ENCODE measurements at places on chromosomes 12 and 14.
A peak's percentile ranks its signal among the peaks of the same experiment; 100 is the strongest.

DNA sequence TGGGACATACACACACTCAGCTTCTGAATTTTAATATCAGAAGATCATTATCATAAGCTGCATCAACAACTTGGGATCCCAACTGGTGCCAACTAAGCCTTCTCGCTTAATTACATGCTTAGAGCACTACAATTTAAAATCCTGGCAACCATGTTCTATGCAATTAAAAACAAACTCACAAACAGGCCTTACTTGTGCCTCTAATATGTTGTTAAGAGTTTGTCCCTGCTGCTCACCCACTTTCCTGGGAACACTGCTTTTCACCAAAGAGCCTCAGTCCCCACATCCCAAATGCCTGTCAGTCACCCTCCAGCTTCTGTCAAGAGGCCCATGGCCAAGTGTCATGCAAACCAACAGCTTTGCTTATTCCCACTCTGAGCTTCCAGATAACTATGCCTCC is 69.7 kb downstream of the TTC9 start:
- no peak overlapping the region for H3K4me3 ChIP-seq
- DNase-seq: no peak
- no peaks in the 10 kb centered on the region for H3K4me1 ChIP-seq
- H3K27me3 ChIP-seq: peaks cover 15% of the 10 kb centered on the region

GRCh38 chr12:19454837-19455236 is 15.5 kb downstream of the AEBP2 start:
- peaks cover 64% of the 10 kb centered on the region for H3K4me1 ChIP-seq
- no peaks in the 10 kb centered on the region for H3K27me3 ChIP-seq

GRCh38 chr14:67311868-67312267 is 47.7 kb downstream of the ATP6V1D start:
- no peaks in the 10 kb centered on the region for H3K27me3 ChIP-seq
- no peak for DNase-seq
- H3K4me1 ChIP-seq: no peaks in the 10 kb centered on the region
- H3K27ac ChIP-seq: no peak overlapping the region

DNA sequence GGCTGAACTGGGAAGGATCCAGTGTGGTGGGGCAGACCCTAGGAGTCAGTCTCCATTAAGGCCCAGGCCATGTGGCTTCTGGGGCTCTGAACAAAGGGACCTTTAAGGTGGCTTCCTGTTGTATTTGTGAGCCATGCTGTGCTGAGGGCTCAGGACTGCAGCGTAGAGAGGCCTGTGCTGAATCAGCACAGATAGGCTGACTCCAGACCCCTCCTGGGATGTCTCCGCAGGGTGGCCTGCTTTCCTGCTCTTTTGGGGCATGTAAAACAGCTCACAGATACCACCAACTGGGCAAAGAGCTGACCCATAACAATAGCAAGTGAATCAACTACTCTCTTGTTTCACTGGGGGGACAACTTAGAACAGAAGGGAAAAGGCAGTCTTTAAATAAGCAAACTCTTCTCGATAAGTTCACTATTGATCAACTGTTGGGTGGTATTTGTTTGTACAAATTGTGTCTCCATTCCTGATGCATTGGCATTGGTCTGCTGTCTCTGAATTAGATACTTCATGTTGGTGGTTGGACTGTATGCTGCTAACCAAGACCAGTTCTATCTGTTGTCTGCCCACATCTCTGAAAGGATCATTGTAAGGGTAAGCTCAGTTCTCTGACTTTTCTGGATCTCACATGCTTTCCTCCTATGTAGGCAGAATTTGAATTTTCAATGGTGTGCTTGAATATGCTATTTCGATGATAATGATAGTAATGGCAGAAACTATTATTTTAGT is 71.8 kb downstream of the MYRFL start:
- no peak for DNase-seq
- peaks cover 2% of the 10 kb centered on the region for H3K27me3 ChIP-seq
- no peaks in the 10 kb centered on the region for H3K4me1 ChIP-seq
- H3K36me3 ChIP-seq: no peaks in the 10 kb centered on the region
- no peak overlapping the region for H3K27ac ChIP-seq

DNA sequence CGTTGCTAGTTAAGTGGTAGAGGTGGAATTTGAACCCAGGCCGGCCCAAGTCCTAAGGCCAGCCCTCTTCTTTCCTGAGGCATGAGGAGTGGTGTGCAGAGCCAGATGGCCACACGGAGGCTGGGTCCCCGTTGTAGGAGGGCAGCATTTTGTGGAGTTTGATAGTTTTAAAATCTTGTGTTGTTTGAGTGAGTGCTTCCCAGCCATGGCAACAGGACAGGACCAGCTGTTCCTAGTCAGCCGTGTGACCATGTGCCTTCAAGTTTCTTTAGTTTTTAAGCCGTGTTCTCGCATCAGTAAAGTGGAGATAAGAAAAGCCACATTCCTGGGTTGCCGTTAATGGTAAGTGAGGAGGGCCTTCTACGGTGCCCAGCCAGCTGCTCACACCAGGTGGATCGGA is 44.4 kb downstream of the UBE3B start:
- no peaks in the 10 kb centered on the region for H3K27me3 ChIP-seq
- H3K36me3 ChIP-seq: peaks cover 25% of the 10 kb centered on the region
- no peak for DNase-seq
- H3K4me1 ChIP-seq: no peaks in the 10 kb centered on the region
- H3K27ac ChIP-seq: no peak overlapping the region

GRCh38 chr12:84201976-84202375 is 710.6 kb downstream of the SLC6A15 start:
- no peaks in the 10 kb centered on the region for H3K27me3 ChIP-seq
- H3K27ac ChIP-seq: no peak overlapping the region
- H3K4me1 ChIP-seq: no peaks in the 10 kb centered on the region
- H3K36me3 ChIP-seq: no peaks in the 10 kb centered on the region
- H3K4me3 ChIP-seq: no peak overlapping the region

GRCh38 chr12:26162905-26163304 is 32.5 kb upstream of the SSPN start:
- no peaks in the 10 kb centered on the region for H3K36me3 ChIP-seq
- H3K27ac ChIP-seq: no peak overlapping the region
- no peak for DNase-seq
- H3K27me3 ChIP-seq: peaks cover 56% of the 10 kb centered on the region
- no peak overlapping the region for H3K4me3 ChIP-seq

- peaks cover 73% of the 10 kb centered on the region for H3K27me3 ChIP-seq
- no peak overlapping the region for H3K27ac ChIP-seq
- peaks cover 6% of the 10 kb centered on the region for H3K36me3 ChIP-seq
- H3K4me3 ChIP-seq: peak overlapping the region; percentile 79
- no peak for DNase-seq
Observed at GRCh38 chr12:1531654-1532374, 62.6 kb downstream of the FBXL14 start.

DNA sequence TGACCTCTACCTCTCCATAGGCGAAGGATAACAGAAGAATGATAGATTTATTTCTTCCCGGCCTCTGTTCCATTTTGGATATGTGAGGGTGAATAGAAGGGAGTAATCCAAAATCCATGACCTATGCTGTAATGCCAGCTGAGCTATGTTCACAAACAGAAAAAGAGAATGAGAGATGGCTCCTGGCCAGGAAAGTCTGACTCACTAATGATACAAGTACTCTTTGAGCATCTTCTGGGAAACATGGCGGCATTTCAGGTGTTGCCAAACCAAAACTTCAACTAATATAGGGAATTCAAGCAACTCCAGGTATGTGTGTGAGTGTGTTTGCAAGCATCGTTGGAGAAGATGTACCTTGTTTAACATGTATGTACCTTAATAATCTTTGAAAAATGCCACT is 55.1 kb downstream of the MED13L start:
- H3K4me3 ChIP-seq: no peak overlapping the region
- H3K4me1 ChIP-seq: peaks cover 30% of the 10 kb centered on the region
- H3K36me3 ChIP-seq: no peaks in the 10 kb centered on the region
- no peak for DNase-seq
- H3K27ac ChIP-seq: no peak overlapping the region

DNA sequence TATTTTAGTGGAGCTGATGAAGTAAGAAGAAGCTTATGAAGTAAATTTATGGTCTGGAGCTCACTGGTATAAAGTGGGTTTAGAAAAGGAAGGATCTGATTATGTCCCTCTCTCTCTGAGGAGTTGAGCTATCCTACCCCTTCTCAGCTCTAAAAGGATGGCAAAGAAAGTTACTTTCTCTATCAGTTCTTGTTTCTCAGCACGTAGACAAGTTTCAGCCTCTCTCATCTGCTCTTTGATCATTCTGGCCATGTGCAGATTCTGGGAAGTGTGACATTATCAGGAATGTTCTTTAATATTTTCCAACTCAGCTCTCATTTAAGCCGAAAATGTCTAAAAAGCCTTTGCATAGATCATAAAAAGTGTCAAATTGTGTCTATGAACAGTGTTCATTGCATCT is 5.8 kb upstream of the EGLN3 start:
- H3K27ac ChIP-seq: no peak overlapping the region
- H3K4me3 ChIP-seq: no peak overlapping the region
- H3K27me3 ChIP-seq: peaks cover 13% of the 10 kb centered on the region
- no peak for DNase-seq

- H3K27ac ChIP-seq: no peak overlapping the region
- H3K4me3 ChIP-seq: no peak overlapping the region
- no peak for DNase-seq
- no peaks in the 10 kb centered on the region for H3K4me1 ChIP-seq
- H3K27me3 ChIP-seq: peaks cover 30% of the 10 kb centered on the region
Observed at GRCh38 chr12:4099276-4099675, 174.3 kb upstream of the CCND2 start.

DNA sequence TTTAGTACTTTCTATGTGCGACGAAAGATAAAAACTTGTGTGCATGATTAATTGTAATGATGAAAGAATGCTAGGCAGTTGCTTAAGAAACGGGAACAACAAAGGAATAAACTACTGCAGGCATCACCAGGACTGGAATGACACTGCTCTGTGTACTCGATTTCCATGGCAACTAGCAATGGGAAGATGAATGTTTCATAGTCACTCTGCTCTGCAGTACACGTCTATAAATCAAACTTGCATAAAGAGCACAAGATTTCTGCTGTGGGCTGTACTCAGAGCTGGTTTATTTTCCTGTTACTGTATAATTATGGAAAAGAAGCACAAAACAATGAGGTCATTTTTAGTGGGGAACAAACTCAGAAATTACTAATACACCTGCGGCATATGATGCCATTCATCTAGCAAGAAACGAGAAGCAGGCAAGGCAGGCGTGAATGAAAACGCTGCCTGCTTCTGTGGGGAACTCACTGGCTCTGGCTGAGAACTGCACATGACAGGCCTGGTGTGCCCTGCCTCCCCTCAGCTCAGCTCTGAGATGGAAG is 41.8 kb downstream of the EFCAB11 start:
- no peak for DNase-seq
- H3K4me3 ChIP-seq: no peak overlapping the region
- peaks cover 19% of the 10 kb centered on the region for H3K27me3 ChIP-seq
- H3K4me1 ChIP-seq: no peaks in the 10 kb centered on the region

DNA sequence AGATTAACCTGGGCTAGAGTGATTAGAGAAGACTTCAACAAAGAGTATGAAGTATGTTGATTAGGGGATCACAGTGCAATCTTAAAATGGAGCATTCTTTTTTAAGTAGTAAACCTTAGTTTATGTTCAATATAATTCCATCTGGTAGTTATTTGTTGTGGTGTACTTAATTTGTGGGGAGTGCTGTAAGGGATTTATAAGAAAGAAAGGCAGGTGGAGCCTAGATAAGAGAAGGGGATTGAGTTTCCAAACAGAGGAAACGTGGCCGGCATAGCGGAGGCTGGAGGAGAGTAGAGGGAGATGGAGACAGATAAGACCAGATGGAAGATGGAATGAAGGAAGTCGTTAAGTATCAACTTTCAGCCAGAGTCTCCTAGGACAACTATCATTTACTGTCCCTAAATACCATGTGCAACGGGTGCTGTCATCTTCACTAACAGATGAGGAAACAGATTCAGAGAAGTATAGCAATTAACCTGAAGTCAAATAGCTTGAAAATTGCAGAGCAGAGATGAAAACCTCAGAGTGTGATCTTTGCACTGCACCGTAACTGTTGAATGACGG is 38.1 kb downstream of the GOLGA5 start:
- peaks cover 5% of the 10 kb centered on the region for H3K4me1 ChIP-seq
- DNase-seq: no peak
- peaks cover 57% of the 10 kb centered on the region for H3K36me3 ChIP-seq
- peak overlapping the region; percentile 0 for H3K27ac ChIP-seq

DNA sequence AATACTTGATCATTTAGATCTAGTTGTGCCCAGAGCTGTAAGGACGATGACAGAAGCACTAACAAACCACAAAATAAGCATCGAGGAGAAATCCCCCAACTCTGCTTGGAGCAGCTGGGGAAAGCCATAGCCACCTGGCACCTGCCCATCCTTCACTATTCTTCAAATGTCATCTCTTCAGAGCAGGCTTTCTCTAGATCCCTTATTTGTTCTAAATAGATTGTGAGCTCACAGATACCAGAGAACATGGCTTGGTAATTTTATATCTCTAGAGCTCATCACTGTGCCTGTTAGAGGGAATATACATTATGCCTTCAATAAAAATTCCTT is 50.9 kb downstream of the GRIP1 start:
- no peak overlapping the region for H3K4me3 ChIP-seq
- no peaks in the 10 kb centered on the region for H3K36me3 ChIP-seq
- peaks cover 24% of the 10 kb centered on the region for H3K27me3 ChIP-seq

DNA sequence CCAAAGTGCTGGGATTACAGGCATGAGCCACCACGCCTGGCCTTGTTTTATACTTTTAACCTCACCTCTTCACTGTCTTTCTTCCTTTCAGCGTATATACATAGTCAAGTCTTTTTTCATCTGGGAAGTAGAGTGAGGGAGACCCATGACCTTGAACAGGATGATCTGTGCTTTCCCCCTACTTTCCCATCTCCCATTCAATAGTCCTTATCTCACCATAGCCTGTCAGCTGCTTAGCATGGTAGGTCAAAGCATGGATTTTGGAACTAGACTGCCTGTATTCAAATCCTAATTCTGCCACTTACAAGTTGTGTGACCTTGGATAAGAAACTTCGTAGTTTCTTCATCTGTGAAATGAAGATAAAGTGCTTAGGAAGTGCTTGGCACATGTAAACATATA is 96.4 kb upstream of the MON2 start:
- no peak overlapping the region for H3K4me3 ChIP-seq
- no peaks in the 10 kb centered on the region for H3K27me3 ChIP-seq
- DNase-seq: no peak

DNA sequence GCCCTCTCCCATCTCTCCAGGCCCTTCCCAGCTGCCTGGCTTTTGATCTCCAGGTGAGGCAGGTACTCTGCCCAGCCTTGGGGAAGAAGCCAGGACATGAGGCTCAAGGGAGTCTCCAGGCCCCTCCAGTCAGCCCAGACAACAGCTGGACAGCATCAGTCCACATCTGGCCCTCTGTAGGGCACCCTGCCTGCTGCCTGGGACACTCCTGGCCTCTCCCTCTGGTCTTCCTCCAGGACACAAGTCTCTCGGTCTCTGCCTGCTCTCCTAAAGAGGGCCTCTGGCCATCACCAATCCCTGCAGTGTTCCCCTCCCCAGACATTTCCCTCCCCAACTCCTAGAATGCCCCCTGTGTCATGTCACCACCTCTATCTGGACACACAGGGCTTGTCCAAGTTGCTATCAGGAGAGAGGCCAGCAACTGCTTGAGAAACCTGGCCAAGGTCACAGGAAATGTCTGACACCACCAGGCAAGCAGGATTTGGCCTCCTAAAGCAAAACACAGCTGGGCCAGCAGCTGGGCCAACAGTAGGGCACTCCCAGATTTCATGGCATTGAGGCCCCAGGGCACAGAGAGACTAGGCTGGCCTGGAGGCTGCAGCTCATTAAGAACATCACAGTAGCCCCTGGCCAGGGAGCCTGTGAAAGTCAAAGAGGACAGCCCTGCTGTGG is 29.0 kb downstream of the LTBP2 start:
- no peaks in the 10 kb centered on the region for H3K36me3 ChIP-seq
- H3K27ac ChIP-seq: no peak overlapping the region
- H3K27me3 ChIP-seq: peaks cover 30% of the 10 kb centered on the region
- DNase-seq: no peak
- H3K4me3 ChIP-seq: no peak overlapping the region
